ENCODE measurements at places on chromosomes 1 and 21. TPM values are rescaled to one million over a fixed set of nuclear protein-coding genes. Genes with fewer than 3 reads are reported as not detected.

RAB42 gene
- total RNA-seq = 13.5 TPM

CLDN19 gene
- not detected for total RNA-seq

FABP3 gene
- total RNA-seq = 126 TPM

NCF2 gene
- total RNA-seq = not detected

SHC1 gene
- 340 TPM for total RNA-seq

LCE3E gene
- total RNA-seq = not detected

TMEM61 gene
- total RNA-seq = not detected

NBPF12 gene
- total RNA-seq = 3.0 TPM

TMEM200B gene
- 21.0 TPM for total RNA-seq

FMO5 gene
- 0.71 TPM for total RNA-seq

CA6 gene
- not detected for total RNA-seq

UBIAD1 gene
- total RNA-seq = 6.3 TPM

All from myometrial cell (primary cell).